Right ventricle myocardium inferior (tissue), 1 donor: ENCODE measurements at places on chromosomes 5 and 9. TPM values are rescaled to one million over a fixed set of nuclear protein-coding genes. Genes with fewer than 3 reads are reported as not detected.

The STOM gene
- 194 TPM for total RNA-seq

DNA sequence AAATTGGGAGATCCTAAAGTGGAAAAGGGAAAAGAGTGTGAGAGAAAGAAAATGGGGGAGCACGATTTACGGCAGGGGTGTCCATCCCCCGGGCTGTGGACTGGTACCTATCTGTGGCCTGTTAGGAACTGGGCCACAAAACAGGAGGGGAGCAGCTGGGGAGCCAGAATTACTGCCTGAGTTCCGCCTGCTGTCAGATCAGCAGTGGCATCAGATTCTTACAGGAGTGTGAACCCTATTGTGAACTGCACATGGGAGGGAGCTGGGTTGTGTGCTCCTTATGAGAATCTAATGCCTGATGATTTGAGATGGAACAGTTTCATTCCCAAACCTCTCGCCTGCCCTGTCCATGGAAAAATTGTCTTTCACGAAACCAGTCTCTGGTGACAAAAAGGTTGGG is 108.3 kb upstream of the ADAMTSL1 start:
- DNase-seq = no peak

GRCh38 chr5:41893074-41893851 is 10.9 kb upstream of the RIMOC1 start:
- DNase-seq = no peak

- DNase-seq = no peak
Observed at GRCh38 chr5:57825031-57825686, 342.5 kb upstream of the ACTBL2 start.

DNA sequence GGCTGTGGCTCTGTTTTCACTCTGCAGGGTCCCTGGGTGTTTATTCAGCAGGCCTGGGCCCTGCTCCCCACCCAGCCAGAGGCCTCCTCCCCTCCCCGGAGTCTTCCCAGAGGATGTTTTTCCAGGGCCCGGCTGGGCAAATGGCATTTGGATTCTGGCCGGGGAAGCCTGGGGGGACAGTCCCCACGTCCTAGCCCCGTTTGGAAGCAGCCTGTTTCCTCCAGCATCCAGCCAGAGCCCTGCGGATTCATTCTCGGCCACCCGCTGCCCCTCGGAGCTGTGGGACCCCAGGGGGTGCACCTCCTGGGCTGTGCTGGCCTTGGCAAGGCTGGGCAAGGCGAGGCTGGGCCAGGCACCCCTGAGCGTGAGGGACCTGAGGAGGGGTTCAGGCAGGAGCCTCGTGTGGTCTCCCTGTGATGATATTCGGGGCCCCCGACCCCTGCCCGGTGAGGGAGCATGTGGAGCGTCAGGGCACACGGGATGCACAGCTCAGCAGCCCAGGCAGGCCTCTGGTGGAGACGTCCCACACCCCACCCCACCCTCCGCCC is 48.8 kb upstream of the EGFL7 start:
- DNase-seq = no peak
